Placental epithelial cell (primary cell): ENCODE measurements at places on chromosomes 5 and 9. TPM values are rescaled to one million over a fixed set of nuclear protein-coding genes. Genes with fewer than 3 reads are reported as not detected.

LMX1B gene
- not detected in 2 replicates for total RNA-seq

WNT8A gene
- not detected in 2 replicates for total RNA-seq

IFNA21 gene
- not detected in 2 replicates for total RNA-seq

MOB3B gene
- total RNA-seq: 7.9 and 27.4 TPM in 2 replicates

GRIN1 gene
- total RNA-seq: under 0.01 TPM in 1 of 2 replicates, not detected in the other

PCDHGC5 gene
- 0.22 and 1.6 TPM in 2 replicates for total RNA-seq

FRRS1L gene
- under 0.01 TPM in 1 of 2 replicates, not detected in the other for total RNA-seq

MEIKIN gene
- 0.39 and 0.54 TPM in 2 replicates for total RNA-seq

STK32A gene
- 18.5 and 44.4 TPM in 2 replicates for total RNA-seq

ELP1 gene
- total RNA-seq: 14.5 and 23.7 TPM in 2 replicates

TRIP13 gene
- total RNA-seq: 3.1 and 9.2 TPM in 2 replicates

CXCL14 gene
- total RNA-seq: not detected in 2 replicates

SLC25A2 gene
- 0.22 and 0.39 TPM in 2 replicates for total RNA-seq

EPB41L4B gene
- total RNA-seq: 2.0 and 7.1 TPM in 2 replicates

OSMR gene
- 10.4 and 10.6 TPM in 2 replicates for total RNA-seq

EIF4EBP3 gene
- 0.87 and 3.1 TPM in 2 replicates for total RNA-seq

SHISAL2B gene
- not detected in 2 replicates for total RNA-seq

GLRA1 gene
- not detected in 2 replicates for total RNA-seq

SEMA5A gene
- 322 and 351 TPM in 2 replicates for total RNA-seq

MLANA gene
- 0.79 TPM in 1 of 2 replicates, not detected in the other for total RNA-seq

PCDHGB7 gene
- 1.8 and 7.5 TPM in 2 replicates for total RNA-seq

G3BP1 gene
- total RNA-seq: 59.3 and 147 TPM in 2 replicates

CCNI2 gene
- total RNA-seq: 0.76 and 1.2 TPM in 2 replicates

ZSWIM6 gene
- total RNA-seq: 8.4 and 9.8 TPM in 2 replicates

PPP3R2 gene
- not detected in 2 replicates for total RNA-seq

HSD17B4 gene
- 105 and 151 TPM in 2 replicates for total RNA-seq

GDF9 gene
- total RNA-seq: under 0.01 and 0.22 TPM in 2 replicates

RGP1 gene
- total RNA-seq: 18.1 and 27.0 TPM in 2 replicates

BRINP1 gene
- total RNA-seq: 0.76 and 2.4 TPM in 2 replicates

TNFSF15 gene
- total RNA-seq: 0.22 TPM in 1 of 2 replicates, not detected in the other

CTNND2 gene
- under 0.01 TPM in 1 of 2 replicates, not detected in the other for total RNA-seq

DRD1 gene
- not detected in 2 replicates for total RNA-seq

SUSD1 gene
- total RNA-seq: 18.1 and 19.3 TPM in 2 replicates

PTGES gene
- 309 and 422 TPM in 2 replicates for total RNA-seq

TMEM215 gene
- total RNA-seq: not detected in 2 replicates

CNTLN gene
- total RNA-seq: 3.5 and 9.4 TPM in 2 replicates

PCDHA6 gene
- 0.22 and 0.39 TPM in 2 replicates for total RNA-seq

NFIL3 gene
- total RNA-seq: 40.4 and 54.8 TPM in 2 replicates
